ENCODE measurements at places on chromosomes 5 and 9. TPM values are rescaled to one million over a fixed set of nuclear protein-coding genes. Genes with fewer than 3 reads are reported as not detected.

DNA sequence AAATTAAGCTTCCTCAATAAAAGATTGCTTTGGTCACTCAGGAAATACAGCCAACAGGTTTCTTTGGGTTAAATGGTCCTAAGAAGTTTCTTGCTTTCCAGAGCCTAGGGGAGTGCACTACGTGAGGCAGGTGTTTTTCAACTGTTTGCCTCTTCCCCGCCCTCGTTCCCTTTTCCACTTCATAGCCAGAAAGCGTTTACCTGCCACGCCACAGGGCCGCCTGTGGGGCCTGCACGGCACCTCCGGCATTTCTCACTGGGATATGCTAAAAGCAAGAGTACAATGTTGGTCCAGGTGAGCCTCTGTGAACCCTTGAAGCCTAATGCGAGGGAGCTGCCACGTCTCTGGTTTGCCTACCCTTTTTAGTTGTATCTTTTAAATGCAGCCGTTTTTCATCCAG lies 167.6 kb upstream of the OTULINL start:
- H3K27ac ChIP-seq = no peak overlapping the region
- H3K4me1 ChIP-seq = no peaks in the 10 kb centered on the region
- H3K27me3 ChIP-seq = no peaks in the 10 kb centered on the region
- no peak for DNase-seq

- no peak for DNase-seq
- no peaks in the 10 kb centered on the region for H3K4me1 ChIP-seq
- no peaks in the 10 kb centered on the region for H3K36me3 ChIP-seq
- H3K27me3 ChIP-seq = no peaks in the 10 kb centered on the region
These were observed 328.2 kb downstream of the TUSC1 start for GRCh38 chr9:25350011-25350410.

DNA sequence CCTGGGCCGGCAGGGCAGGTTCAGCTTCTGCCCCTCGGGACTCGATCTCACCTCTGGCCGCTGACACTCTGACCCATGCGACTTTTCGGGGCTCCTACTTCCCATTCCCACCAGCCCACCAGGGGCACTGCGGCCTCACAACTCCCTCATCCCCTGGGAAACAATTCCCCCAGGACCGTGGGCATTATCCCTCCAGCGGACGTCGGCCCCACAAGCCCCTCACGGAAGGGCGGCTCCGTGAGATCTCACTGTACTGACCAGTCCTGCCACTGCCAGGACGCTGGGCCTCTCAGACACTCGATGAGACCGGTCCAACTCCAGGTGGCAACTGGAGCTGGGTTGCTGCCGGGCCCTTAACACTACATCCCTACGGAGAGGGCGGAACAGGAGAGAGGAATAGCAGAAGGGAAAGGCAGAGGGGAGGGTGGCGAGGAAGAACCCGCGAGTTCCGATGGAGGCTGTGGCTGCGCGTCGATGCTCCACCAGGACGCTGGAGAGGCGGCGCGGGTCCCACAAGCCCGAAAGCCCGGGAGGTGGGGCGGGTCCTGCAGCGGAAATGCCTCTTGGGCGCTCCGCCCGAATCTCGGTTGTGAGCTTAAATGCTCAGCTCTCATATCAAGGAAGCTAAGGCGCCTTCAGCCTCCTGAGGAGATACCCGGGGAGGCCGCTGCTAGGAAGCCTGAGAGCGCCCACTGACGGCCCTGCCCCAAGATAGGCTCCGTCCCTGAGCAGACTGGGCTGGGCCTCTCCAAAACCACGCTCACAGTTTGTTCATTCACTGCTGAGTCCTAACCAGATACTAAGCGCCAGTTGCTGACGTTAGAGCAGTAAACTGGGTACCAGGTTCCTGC lies 36.3 kb downstream of the VCP start:
- no peak overlapping the region for H3K27ac ChIP-seq
- no peaks in the 10 kb centered on the region for H3K27me3 ChIP-seq
- peak overlapping the region; percentile 37 for H3K4me3 ChIP-seq
- H3K4me1 ChIP-seq = peaks cover 8% of the 10 kb centered on the region
- H3K36me3 ChIP-seq = no peaks in the 10 kb centered on the region

GRCh38 chr9:2465921-2466460 lies 155.6 kb upstream of the VLDLR start:
- no peak for DNase-seq
- H3K36me3 ChIP-seq = no peaks in the 10 kb centered on the region
- no peak overlapping the region for H3K27ac ChIP-seq
- H3K27me3 ChIP-seq = no peaks in the 10 kb centered on the region

DNA sequence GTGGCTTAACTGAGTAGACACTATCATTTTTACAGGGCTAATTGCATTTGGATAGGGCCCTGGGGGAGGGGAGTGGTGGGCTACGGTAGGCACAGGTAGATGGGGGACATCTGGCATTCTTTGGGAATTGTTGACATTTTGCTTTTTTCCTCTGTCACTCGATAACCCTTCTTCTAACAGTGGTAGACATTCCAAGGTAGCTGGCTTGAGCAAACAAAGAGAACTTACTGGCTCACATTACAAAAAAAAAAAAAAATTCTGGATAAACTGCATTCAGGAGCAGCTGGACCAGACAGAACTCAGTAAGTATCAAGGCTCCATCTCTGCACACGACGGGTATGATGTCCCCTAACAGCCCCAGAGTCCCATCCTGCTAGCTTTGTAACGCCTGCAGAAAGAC lies 585.2 kb downstream of the ZNF608 start:
- H3K27me3 ChIP-seq = no peaks in the 10 kb centered on the region
- no peak overlapping the region for H3K4me3 ChIP-seq
- no peaks in the 10 kb centered on the region for H3K36me3 ChIP-seq
- DNase-seq = no peak
- no peaks in the 10 kb centered on the region for H3K4me1 ChIP-seq

GRCh38 chr9:112615584-112616266 lies 102.2 kb downstream of the INIP start:
- no peak for DNase-seq
- no peaks in the 10 kb centered on the region for H3K36me3 ChIP-seq
- no peaks in the 10 kb centered on the region for H3K27me3 ChIP-seq
- H3K4me1 ChIP-seq = no peaks in the 10 kb centered on the region

GRCh38 chr5:80254767-80255430 lies 949 bp downstream of the SERINC5 start:
- peak overlapping the region; percentile 58 for H3K4me3 ChIP-seq
- no peaks in the 10 kb centered on the region for H3K27me3 ChIP-seq
- H3K27ac ChIP-seq = peak overlapping the region; percentile 98
- no peaks in the 10 kb centered on the region for H3K36me3 ChIP-seq
- no peak for DNase-seq
- peaks cover 3% of the 10 kb centered on the region for H3K4me1 ChIP-seq

DNA sequence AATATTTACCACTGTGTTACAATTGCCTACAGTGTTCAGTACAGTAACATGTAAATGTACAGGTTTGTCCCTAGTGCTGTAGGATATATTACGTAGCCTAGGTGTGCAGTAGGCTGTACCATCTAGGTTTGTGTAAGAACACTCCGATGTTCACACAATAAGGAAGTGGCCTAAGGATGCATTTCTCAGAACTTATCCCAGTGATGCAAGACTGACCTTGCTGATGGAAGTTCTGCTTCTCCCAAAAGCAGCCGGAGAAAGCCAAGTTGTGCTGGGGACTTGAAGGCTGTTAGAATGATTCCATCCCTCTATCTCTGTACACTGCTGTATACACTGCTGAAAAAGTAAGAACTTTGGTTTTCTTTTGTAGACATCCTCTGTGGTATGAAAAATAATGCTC lies 21.6 kb downstream of the NEUROG1 start:
- DNase-seq = no peak
- H3K4me1 ChIP-seq = no peaks in the 10 kb centered on the region
- H3K27ac ChIP-seq = no peak overlapping the region
- H3K27me3 ChIP-seq = no peaks in the 10 kb centered on the region

DNA sequence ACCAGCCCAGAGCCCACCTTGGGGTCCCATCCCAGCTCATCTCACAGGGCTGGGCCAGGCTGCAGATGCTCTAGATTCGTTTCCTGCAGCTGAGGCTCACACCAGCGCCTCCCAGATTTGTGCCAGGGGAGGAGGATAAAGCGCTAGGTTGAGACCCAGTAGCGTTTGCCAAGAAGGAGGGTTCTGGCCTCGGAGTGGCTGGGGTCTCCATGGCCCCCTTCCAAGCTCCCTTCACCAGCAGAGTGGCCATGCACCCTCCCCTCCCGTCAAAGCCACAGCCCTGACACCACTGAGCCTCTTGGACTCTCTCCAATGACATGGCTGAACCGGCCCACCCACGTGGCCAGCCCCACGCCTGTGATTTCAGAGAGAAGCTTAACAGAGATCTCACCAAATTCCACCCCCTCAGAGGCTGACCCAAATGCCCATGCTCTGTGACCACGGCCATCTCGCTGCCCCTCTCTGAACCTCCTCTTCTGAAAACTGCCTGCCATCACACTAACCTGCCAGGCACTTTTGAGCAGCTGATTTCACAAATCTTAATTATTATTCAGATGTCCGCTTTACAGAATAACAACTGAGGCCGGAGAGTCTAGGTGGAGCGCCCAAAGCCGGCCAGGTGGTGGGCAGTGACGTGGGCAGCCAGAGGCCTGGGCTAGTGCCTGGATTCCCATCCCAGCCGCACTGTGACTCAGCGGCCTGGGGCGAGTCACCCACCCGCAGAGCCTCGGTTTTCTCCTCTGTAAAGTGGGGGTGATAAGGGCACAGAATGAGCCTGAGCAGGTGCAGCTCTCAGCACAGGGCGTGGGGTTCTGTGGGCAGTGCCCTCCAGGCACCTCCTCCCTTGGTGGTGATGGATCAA lies 155.7 kb downstream of the C9orf50 start:
- peaks cover 31% of the 10 kb centered on the region for H3K4me1 ChIP-seq
- no peak for DNase-seq
- no peak overlapping the region for H3K27ac ChIP-seq
- no peaks in the 10 kb centered on the region for H3K36me3 ChIP-seq
- no peaks in the 10 kb centered on the region for H3K27me3 ChIP-seq

- no peak overlapping the region for H3K4me3 ChIP-seq
- no peak for DNase-seq
- H3K27me3 ChIP-seq = no peaks in the 10 kb centered on the region
These were observed 26.5 kb downstream of the SEMA4D start for GRCh38 chr9:89471390-89471789.

DNA sequence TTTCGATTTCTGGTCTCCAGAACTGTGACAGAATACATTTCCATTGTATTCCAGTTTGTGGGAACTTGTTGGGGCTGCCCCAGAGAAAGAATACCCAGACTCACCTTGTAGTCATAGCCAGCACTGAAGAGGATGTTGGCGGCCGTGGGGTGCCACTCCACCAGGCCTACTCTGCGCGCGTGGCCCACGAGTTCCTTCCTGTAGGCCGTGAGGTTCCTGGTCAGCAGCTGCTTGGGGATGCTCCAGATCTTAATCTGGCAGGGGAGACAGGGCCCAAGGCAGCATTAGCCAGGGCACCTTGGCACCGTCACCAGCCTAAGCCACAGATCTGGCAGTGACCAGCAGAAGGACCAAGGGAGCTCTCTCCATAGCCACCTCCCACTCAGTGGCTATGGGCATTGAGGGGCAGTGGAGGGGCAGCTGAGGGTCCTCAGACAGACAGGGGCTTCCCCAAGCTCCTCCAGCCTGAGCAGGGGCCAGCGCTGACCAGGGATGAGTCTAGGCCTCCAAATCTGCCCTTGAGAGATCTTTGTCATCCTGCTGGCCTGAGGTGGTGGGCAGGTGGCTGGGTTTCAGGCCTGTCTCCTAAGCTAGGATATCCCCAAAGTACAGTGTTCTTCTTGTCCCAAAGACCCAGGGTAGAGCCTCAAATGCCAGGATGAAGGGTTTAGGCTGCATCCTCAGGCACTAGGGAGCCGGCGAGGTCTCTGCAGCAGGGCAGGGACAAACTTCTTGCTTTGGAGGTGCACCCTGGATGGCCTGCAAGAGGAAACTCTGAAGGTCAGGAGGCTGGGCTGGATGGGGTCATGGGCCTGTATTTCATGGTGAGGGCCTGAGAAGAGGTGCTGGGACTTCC lies 15.9 kb upstream of the TRIM14 start:
- H3K4me3 ChIP-seq = no peak overlapping the region
- H3K36me3 ChIP-seq = no peaks in the 10 kb centered on the region
- no peaks in the 10 kb centered on the region for H3K27me3 ChIP-seq
- no peak overlapping the region for H3K27ac ChIP-seq

GRCh38 chr5:77957931-77958521 lies 181.9 kb upstream of the TBCA start:
- H3K4me1 ChIP-seq = no peaks in the 10 kb centered on the region
- H3K4me3 ChIP-seq = peak overlapping the region; percentile 13
- H3K27ac ChIP-seq = no peak overlapping the region
- no peak for DNase-seq

- H3K27ac ChIP-seq = no peak overlapping the region
- peaks cover 26% of the 10 kb centered on the region for H3K4me1 ChIP-seq
- DNase-seq = no peak
These were observed 58.7 kb upstream of the ZFR start for GRCh38 chr5:32503261-32503660.

DNA sequence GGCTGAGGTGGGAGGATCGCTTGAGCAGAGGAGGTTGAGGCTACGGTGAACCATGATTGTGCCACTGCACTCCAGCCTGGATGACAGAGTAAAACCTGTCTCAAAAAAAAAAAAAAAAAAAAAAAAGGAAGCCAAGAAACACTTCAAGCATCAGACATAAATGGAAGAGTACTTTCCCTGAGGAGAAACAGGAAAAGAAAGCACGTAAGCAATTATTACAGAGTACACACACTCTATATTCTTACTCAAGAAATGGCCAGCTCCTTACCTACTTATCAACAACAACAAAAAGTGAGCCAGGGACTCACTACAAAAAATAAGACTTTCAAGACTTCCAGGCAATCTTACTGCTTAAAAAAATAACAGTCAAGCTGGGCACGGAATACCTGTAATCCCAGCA lies 21.8 kb downstream of the ZFR start:
- H3K27ac ChIP-seq = no peak overlapping the region
- H3K4me3 ChIP-seq = no peak overlapping the region
- peaks cover 18% of the 10 kb centered on the region for H3K36me3 ChIP-seq
- peaks cover 40% of the 10 kb centered on the region for H3K4me1 ChIP-seq

DNA sequence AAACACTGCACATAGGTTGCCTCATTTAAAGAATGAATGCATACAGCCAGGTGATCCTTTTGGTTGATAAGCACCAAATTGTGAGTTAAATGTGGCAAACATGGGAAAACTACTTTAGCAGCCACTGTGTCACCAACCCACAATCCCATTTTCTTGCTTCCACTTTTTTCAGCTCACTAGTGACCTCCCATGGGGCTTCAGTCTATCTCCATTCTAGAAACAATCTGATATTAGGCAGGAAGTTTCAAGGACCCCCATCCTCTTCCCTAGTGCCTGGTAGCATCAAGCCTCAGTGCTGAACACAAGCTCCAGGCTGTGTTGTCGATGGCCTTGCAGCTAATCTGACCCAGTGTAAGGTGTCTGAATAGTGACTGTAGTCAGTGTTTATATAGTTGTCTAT lies 66.2 kb downstream of the PLPPR1 start:
- no peak for DNase-seq
- H3K4me3 ChIP-seq = no peak overlapping the region
- H3K27me3 ChIP-seq = no peaks in the 10 kb centered on the region

- no peaks in the 10 kb centered on the region for H3K36me3 ChIP-seq
- H3K27ac ChIP-seq = no peak overlapping the region
- H3K4me3 ChIP-seq = no peak overlapping the region
- H3K27me3 ChIP-seq = no peaks in the 10 kb centered on the region
- no peak for DNase-seq
These were observed 409.7 kb downstream of the IRX1 start for GRCh38 chr5:4005335-4005734.

- DNase-seq = peak; percentile 86
- H3K27me3 ChIP-seq = no peaks in the 10 kb centered on the region
- H3K27ac ChIP-seq = peak overlapping the region; percentile 67
- H3K36me3 ChIP-seq = no peaks in the 10 kb centered on the region
- peaks cover 47% of the 10 kb centered on the region for H3K4me1 ChIP-seq
These were observed 106.3 kb upstream of the SSBP2 start for GRCh38 chr5:81856948-81857928.

Gene PCSK5
- 3.9 TPM for total RNA-seq

Gene OMD
- 5.9 TPM for total RNA-seq

Gene LRRC19
- not detected for total RNA-seq

Gene AFAP1L1
- total RNA-seq = 44.6 TPM

Measured in heart left ventricle (tissue), 16 donors.